Kidney (tissue), 22 donors: ENCODE measurements at places on chromosomes 7 and 10. TPM values are rescaled to one million over a fixed set of nuclear protein-coding genes. Genes with fewer than 3 reads are reported as not detected.

Gene HOXA9
- 36.8 TPM for total RNA-seq

Gene IDI2
- not detected for total RNA-seq

Gene LDB3
- total RNA-seq = 7.7 TPM

Gene C10orf62
- 1.6 TPM for total RNA-seq

Gene TNS3
- 198 TPM for total RNA-seq

Gene ATOH7
- 0.16 TPM for total RNA-seq

Gene NCF1
- total RNA-seq = 8.4 TPM
